Keratinocyte (primary cell): ENCODE measurements at places on chromosomes 2 and 18. TPM values are rescaled to one million over a fixed set of nuclear protein-coding genes. Genes with fewer than 3 reads are reported as not detected.

The GPR35 gene
- 0.04 to 0.17 TPM (median 0.09 TPM) in 3 replicates for polyA plus RNA-seq

The FKBP1B gene
- 21.9 to 27.9 TPM (median 24.5 TPM) in 3 replicates for polyA plus RNA-seq

The IL1RN gene
- polyA plus RNA-seq, result 114 to 190 TPM (median 128 TPM) in 3 replicates

The ANKRD36B gene
- 6.1 to 11.9 TPM (median 7.6 TPM) in 3 replicates for polyA plus RNA-seq

The HOXD9 gene
- not detected in 3 replicates for polyA plus RNA-seq

The PRADC1 gene
- polyA plus RNA-seq, result 7.5 to 13.1 TPM (median 8.2 TPM) in 3 replicates

The TMEM163 gene
- not detected in 3 replicates for polyA plus RNA-seq

The MROH2A gene
- 0.17 to 0.37 TPM (median 0.33 TPM) in 3 replicates for polyA plus RNA-seq
